GM12864 (cell line): ENCODE measurements at places on chromosomes 2 and 18.

DNA sequence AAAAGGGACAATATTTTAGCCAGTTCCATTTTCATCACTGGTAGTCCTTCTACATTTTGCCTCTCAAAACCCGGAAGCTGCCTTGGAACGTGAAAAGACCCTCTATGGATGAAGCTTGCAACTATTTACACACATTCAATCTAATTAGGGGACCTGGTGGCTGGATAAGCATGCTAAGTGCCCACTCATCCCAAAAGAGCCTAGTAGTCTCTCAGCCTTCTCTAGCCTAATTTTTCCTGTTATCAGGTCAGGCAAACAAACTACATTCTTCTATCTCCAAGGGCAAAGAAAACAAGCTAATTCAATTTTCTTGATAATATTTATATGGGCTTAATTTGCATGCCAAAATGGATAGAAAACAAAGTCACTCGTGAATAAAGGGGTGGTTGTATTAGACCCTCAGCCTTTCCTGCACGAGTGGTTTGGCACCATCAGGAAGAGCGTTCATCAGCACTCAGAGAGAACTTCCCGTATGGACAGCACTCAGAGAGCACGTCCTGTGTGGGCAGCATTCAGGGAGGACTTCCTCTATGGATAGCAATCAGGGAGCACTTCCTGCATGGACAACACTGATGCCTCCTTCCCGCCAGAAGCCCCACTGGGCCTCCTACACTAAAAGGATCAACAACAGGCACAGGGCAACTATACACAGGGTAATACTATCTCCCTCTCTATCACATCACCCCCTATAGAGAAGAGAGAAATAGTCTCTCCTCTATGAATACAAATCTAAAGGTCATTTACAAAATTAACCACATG, 122.2 kb downstream of the RBMS1 start:
- DNase-seq = no peak

DNA sequence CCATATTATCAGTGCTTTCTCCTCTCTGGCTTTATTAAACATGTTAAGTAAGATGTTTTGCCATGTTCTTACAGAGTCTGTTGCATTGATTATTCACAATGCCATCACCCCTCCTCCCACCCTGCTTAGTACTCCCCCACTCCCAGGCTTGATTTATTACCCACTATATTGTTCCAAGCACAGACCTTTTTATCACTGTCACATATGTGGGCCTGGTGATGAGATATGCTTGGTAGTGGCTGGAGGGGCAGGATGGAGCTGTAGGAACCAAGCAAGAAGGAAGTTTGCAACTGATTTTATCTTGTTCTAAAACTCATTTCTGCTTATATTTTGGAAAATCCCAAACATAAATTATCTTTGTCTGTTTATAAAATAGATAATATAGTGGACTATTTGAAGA, 748.2 kb upstream of the CELF4 start:
- DNase-seq = no peak

GRCh38 chr18:9647496-9648323, 33.4 kb upstream of the PPP4R1 start:
- DNase-seq = no peak

- no peak for DNase-seq
These were observed 101.1 kb downstream of the SH3YL1 start for GRCh38 chr2:162473-163382.

- DNase-seq = peak; percentile 10
These were observed 124.4 kb upstream of the SETBP1 start for GRCh38 chr18:44556296-44556695.

DNA sequence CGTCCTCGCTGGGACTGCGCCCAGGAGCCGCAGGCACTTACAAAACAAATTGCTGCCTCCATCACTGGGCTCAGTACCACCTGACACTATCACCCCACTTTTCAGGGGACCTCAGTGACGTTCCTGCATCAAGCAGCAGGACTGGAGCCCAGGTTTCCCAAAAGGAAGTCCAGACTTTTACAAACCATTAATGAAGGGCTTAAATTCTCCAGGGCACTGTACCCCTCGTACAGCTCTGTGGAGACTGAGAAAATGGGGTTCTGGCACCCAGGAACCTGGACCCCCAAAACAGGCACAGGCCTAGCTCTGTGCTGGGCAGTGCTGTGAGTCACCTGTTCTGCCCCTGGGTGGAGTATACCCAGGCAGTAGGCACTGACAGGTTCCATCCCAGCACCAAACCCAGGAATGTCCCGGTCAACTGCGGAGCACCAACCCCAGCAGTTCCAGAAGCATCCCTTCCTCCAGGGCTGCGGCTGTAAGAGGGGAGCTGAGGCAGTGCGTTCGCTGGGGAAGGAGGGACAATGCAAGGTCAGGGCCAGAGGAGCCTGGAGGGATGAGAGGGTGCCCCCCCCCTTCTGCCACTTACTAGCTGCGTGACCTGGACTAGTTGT, 24.6 kb upstream of the NOTO start:
- no peak for DNase-seq

DNA sequence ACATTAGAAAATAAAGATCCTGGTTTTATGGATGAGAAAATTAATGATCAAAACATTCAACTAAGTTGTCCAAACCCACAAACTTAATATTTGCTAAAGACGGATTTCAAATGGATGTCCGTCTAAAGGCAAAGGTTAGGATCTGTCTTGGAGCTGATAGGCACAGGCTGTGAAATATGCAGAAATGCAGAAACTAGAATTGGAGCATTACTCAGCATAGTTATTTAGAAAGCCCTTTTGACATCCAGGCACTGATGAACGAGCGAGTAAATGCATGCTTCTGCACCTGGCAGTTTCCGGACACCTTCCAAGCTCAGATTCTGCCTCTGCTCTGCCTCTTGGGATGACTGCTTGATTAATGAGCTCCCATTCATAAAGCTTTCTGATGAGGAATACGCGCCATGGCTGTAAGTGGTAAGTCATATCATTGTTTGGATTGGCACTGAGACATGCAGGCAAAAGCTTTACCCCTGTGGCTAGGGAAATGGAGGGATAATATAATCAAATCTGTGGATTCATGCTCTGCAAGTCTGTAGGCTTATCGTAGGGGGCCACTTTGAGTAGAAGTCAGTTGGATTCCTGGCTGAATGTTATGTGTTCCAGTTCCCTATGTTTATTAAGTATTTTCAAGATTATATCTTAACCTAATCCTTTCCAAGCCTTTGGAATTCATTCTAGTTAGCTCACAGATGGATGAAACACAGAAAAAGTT, 2176.3 kb upstream of the CELF4 start:
- no peak for DNase-seq

- DNase-seq = no peak
These were observed 104.9 kb upstream of the ITPRID2 start for GRCh38 chr2:181786371-181787228.

GRCh38 chr2:234558642-234559041, 61.8 kb upstream of the ARL4C start:
- DNase-seq = no peak

DNA sequence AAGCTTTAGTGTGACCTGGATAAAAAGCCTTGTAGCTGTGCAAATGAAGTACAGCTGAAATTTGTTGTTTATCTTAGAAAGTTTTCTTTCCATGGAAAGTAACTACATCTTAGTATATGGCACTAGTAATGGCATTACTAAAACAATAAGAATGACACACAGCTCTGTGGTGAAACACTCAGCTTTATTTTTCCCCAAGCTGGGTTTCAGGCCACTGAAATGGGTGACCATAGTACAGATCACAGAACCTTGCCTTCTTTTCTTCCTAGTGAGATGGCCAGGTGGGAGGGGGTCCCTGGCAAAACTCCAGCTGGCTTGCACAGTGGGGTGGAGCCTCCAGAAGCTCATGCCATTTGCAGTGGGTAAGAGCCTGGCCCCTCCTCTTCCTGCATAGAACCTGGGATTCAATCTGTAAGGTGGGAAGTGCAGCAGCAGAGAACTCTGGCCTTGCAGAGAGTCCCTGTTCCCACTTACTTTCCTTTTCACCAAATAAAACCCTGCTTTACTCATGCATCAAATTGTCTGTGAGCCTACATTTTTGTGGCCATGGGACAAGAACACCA, 17.6 kb upstream of the GRP start:
- DNase-seq = no peak

DNA sequence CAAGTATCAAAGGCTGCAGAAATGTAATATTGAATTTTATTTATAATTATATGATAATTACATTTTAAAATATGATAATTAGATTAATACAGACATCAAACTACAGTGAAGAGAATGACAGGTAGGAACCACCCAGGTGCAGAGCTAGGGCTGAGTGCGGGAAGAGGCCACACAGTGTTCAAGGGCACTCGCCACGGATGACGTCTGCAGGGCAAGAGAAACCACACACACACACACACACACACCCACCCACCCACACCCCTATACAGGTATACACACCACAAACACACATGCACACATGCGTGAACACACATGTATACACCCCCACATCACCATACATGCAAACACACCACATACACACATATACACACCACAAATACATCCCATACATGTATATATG, 41.2 kb downstream of the MBP start:
- DNase-seq = no peak

GRCh38 chr2:240899468-240899865, 3.5 kb upstream of the MAB21L4 start:
- DNase-seq = no peak

DNA sequence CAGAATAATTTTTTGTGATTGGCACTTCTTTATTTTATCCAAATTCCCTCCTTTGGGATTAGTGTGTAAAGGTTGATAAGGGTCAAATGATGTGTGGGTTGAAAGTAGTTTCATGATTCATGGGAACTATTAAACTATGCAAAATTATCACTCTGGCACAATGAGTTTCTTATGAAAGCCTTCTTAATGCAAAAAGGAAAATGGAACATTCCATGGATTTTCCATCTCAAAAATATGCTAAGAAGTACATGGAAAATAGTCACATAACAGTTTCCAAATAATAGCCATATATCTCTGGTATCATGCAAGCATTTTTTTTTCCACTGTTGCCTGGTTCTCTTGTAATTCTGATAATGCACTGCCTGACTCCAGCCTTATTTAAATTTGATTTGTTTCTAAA, 639.7 kb downstream of the NR4A2 start:
- DNase-seq = no peak

- no peak for DNase-seq
These were observed 516.6 kb upstream of the ZEB2 start for GRCh38 chr2:145036421-145037011.

- no peak for DNase-seq
These were observed 88.4 kb upstream of the NPAS2 start for GRCh38 chr2:100731535-100731981.

GRCh38 chr2:218476676-218477075, 57.8 kb downstream of the VIL1 start:
- DNase-seq = no peak

- DNase-seq = no peak
These were observed 24.4 kb downstream of the MBP start for GRCh38 chr18:77108001-77108692.

- no peak for DNase-seq
These were observed 3.7 kb upstream of the ADI1 start for GRCh38 chr2:3522961-3523421.

GRCh38 chr2:42102591-42103450, 55.0 kb downstream of the PKDCC start:
- DNase-seq = no peak

- DNase-seq = peak; percentile 30
These were observed 173.1 kb upstream of the STON1 start for GRCh38 chr2:48356701-48357325.

DNA sequence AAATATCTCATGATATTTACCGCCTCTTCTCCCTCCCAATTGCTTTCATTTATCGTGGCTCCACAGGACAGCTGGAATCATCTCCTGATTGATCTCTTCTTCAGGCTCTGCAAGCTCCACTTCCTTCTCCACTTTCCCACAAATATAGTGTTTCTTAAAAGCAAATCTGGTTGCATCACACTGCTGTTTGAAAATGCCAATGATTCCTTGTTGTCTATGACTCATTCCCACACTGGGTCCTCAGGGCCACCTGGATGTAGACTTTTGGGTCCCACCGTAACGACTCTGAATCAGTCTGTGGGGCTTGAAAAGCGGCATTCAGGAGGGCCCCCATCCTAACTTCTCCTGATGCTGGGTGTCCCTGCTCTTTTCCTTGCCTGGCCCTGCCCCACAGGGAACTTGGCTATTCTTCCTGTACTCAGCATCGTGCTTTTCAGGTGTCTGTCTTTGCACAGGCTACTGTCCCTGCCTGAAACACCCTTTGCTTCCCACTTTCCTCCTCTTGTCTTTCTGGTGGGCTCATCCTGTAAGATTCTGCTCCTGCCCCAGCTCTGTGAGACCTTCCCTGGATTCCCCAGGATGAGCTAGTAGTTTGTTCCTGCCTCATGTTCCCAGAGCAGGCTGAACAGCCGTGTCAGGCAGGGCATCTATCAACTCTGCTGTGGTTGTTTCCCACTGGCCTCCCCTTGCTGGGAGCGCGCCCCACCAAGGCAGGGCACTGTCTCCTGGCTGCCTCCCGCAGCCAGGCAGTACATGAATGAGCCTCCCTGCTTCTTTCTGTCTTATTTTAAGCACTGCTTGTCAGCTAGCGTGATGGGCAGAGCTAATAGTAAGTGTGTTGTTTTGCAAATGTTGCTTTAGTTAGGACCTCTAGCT, 111.9 kb downstream of the KCTD1 start:
- no peak for DNase-seq

GRCh38 chr2:22697054-22697788, 687.8 kb upstream of the KLHL29 start:
- no peak for DNase-seq

- DNase-seq = no peak
These were observed 10.7 kb upstream of the GYPC start for GRCh38 chr2:126645211-126645618.

- no peak for DNase-seq
These were observed 1.9 kb upstream of the KLHL29 start for GRCh38 chr2:23383100-23383499.

- DNase-seq = no peak
These were observed 163.2 kb upstream of the CYRIA start for GRCh38 chr2:16828828-16829160.

DNA sequence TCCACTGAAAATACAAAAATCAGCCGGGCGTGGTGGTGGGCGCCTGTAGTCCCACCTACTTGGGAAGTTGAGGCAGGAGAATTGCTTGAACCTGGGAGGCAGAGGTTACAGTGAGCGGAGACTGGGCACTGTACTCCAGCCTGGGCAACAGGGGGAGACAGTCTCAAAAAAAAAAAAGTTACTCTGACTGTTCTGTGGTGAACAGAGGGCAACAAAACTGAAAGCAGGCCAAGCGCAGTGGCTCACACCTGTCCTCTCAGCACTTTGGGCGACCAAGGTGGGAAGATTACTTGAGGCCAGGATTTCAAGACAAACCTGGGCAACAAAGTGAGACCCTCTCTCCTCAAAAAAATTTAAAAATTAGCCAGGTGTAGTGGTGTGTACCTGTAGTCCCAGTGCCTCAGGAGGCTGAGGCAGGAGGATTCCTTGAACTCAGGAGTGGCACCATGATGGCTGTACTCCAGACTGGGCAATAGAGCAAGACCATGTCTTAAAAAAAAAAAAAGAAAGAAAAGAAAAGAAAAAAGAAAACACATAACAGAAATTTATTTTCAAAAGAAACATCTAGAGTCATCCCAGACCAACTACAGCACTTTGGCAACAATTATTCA, 13.6 kb upstream of the RTN4 start:
- no peak for DNase-seq

- DNase-seq = no peak
These were observed 143.0 kb upstream of the MYCN start for GRCh38 chr2:15797231-15797938.

GRCh38 chr2:84800194-84800805, 80.6 kb downstream of the TRABD2A start:
- DNase-seq = no peak

GRCh38 chr18:77102259-77103040, 30.1 kb downstream of the MBP start:
- peak; percentile 81 for DNase-seq
